ENCODE measurements at places on chromosomes 11 and 22. TPM values are rescaled to one million over a fixed set of nuclear protein-coding genes. Genes with fewer than 3 reads are reported as not detected.

The SCN3B gene
- total RNA-seq, result 0.24 TPM

The POU2AF1 gene
- total RNA-seq, result 2.6 TPM

The SCUBE2 gene
- 3.0 TPM for total RNA-seq

The SYNGR1 gene
- 23.0 TPM for total RNA-seq

The OR9G1 gene
- not detected for total RNA-seq

The OR4A16 gene
- not detected for total RNA-seq

The SCARF2 gene
- total RNA-seq, result 0.48 TPM

The DEFB131B gene
- not detected for total RNA-seq

The NAT10 gene
- 41.1 TPM for total RNA-seq

The MMP13 gene
- total RNA-seq, result not detected

The RASD2 gene
- total RNA-seq, result 0.28 TPM

The UBQLN3 gene
- not detected for total RNA-seq

The KRTAP5-11 gene
- not detected for total RNA-seq

The IFITM1 gene
- total RNA-seq, result 59.8 TPM

The FOLH1 gene
- total RNA-seq, result 3.2 TPM

The DERL3 gene
- 1.5 TPM for total RNA-seq

The UPK3A gene
- total RNA-seq, result not detected

The CBX7 gene
- total RNA-seq, result 4.5 TPM

The GAL3ST1 gene
- not detected for total RNA-seq

The TRPC6 gene
- total RNA-seq, result 0.36 TPM

The CCS gene
- total RNA-seq, result 20.1 TPM

The PKP3 gene
- total RNA-seq, result 359 TPM

The ENTHD1 gene
- total RNA-seq, result not detected

The OR52I1 gene
- not detected for total RNA-seq

The P2RY6 gene
- total RNA-seq, result 1.0 TPM

The RAC2 gene
- total RNA-seq, result 19.0 TPM

The APLNR gene
- 1.8 TPM for total RNA-seq

The C11orf91 gene
- total RNA-seq, result 1.1 TPM

The CDCA5 gene
- 14.1 TPM for total RNA-seq

The SCGB1A1 gene
- 0.48 TPM for total RNA-seq

The EPS8L2 gene
- total RNA-seq, result 259 TPM

The DEUP1 gene
- not detected for total RNA-seq

The FOSL1 gene
- 28.9 TPM for total RNA-seq

The TBX1 gene
- total RNA-seq, result 1.1 TPM

The SYTL2 gene
- 4.9 TPM for total RNA-seq

The DYNC2H1 gene
- 7.9 TPM for total RNA-seq

The ANGPTL5 gene
- not detected for total RNA-seq

The SDHAF2 gene
- total RNA-seq, result 24.7 TPM

The SCGB1C1 gene
- total RNA-seq, result not detected

The CD3D gene
- total RNA-seq, result 4.0 TPM

The PLAAT4 gene
- total RNA-seq, result 5.5 TPM

The TSSK2 gene
- not detected for total RNA-seq

The SMC1B gene
- total RNA-seq, result not detected

The MN1 gene
- 1.7 TPM for total RNA-seq

The BLID gene
- 0.56 TPM for total RNA-seq

The MYO7A gene
- total RNA-seq, result 0.96 TPM

The EIF4ENIF1 gene
- total RNA-seq, result 19.0 TPM

The WBP2NL gene
- total RNA-seq, result 0.60 TPM
